ENCODE measurements at places on chromosomes 16 and 17.

DNA sequence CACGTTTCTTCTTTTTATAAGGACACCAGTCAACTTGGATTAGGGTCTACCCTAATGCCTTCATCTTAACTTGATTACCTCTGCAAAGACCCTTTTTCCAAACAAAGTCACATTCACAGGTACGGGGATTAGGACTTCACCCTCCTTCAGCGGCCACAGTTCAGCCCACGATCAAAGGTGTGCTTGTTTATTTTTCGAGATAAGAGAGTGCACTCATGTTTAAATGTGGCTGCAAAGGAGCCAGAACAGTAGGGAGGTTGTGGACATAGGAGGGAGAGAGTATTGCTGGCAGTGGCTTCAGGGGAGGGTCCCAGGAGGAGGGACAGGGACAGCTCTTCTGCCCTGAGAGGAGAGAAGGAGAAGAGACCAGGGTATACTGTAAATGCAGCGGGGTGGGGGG, 46.7 kb downstream of the MGAT5B start:
- DNase-seq = no peak

DNA sequence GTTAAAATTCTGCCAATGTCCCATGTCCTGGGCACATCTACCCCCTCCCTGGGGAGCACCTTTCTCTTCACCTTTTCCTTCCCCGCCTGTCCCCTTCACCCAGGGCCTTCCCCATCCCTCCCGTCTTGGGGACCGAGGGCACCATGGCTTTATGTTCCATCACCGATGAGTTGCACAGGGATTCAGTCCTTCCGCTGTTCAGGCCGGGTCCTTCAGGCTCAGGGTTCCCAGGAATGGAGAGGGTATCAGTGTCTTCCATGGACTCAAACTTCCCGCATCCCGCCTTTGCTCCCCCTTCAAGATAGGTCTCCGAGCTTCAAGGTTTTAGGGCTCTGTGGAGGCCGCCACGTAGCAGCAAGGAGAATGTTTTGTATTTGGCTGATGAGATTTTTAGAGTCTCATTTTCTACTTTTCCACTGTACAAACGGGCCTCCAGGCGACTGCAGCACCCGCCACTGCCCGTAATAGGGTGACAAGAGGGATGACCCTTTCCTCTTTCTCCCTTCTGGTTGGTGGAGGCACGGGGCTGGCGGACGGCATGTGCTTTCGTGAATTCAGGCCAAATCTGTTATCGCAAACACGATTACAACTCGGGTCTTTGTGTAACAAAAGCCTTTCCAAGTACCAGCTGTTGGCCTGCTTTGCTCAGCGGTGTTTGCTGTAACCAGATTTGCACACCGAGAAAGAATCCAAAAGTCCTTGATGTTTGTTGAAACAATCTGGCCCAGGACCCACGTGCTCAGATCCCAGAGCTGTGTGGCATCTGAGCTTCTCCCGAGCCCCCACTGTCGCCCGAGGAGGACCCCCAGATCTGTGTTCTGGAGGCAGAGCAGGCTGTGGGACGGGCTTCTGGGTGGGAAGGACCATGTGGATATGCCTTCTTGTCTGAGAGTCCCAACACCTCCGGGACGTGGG, 236.3 kb downstream of the SEC14L1 start:
- no peak for DNase-seq

DNA sequence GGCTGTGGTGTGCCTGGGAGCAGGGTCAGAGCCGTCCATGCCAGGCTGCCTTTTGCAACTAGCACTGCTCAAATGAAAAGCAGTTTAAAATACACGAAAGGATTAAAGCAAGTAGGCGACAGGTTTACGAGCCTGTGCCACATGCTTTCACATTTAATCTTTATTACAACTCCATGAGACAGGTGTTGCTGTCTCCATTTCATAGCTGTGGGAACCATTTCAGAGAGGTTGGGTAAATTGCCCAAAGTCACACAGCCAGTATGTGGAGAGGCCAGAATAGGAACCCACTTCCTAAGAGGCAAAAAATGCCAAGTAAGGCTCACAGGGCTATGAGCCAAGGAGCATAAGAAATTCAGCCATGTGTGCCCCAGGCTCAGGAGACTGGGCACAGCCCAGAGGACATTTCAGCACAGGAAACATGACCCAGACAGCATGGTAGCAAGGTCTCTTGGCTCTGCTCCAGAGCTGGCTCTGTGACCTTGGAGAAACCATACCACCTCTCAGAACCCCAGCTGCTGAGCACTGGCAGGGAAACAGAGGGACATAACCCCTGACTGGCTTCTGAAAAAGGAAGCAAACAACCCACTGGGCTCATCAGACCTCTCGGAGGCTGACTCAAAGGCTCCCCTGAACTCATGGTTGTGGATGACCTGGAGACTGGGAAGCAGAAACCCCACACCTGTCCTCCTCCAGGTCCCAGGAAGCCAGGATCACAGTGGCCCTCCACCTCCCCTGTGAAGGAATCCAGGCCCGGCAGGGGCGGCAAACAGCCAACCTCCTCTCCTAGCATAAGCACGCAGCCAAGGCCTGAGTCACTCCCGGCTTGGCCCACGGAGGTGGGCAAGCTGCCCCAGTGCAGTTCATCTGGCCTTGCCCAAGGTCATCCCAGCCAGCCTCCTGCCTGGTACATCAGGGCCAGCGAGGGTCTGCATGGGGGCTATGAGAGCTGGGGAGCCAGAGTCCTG, 40.3 kb upstream of the MRPS23 start:
- peak; percentile 71 for DNase-seq

- no peak for DNase-seq
Observed at GRCh38 chr16:1458977-1459341, 14.6 kb upstream of the CCDC154 start.

DNA sequence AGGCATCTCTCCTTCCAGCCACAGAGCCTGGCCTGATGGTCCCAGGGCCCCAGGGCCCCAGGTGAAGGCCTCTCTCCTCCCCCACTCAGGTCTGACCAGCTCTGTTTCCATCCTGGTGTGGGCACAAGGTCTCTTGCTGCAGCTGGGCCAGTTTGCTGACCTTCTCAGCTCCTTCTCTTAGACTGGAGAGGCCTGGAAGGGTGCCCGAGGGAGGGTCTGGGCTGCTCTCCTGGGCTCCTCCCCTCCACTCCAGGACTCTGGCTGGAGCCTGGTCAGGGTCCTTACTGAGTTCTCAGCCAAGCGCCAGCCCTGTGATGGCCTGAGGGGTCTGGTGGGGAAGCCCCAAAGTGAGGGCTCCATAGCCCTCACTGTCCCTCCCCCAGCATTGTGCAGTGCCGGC, 12.4 kb downstream of the SOCS3 start:
- DNase-seq = no peak

DNA sequence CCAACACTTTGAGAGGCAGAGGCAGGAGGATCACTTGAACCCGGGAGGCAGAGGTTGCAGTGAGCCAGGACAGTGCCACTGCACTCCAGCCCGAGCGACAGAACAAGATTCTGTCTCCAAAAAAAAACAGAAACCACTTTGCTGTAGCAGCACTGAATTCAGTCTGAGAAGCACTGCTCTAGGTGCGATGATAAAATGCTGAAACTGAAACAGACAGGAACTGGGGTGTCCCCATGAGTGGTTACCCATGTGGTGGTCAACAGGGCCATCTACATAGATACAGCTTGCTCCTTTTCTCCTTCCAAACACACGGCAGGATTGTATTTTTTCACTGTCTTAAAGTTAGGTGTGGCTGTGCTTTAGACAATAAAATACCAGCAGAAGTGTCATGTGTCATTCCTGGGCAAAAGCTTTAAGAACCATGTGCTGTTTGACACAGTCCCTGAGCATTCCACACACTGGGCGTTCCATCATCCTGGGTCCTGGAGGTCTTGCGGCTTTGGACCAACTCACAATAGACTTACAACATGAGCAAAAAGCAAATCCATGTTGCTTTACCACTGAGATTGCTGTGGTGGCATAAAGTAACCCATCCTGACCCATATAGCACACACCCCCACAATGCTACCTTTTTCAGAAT, 11.5 kb downstream of the GAS7 start:
- no peak for DNase-seq

GRCh38 chr17:48626245-48627117, at the start of gene HOXB9:
Gene HOXB9 (minus strand): TSS chr17:48626358. CDS start chr17:48626269, 89 bp downstream.
- DNase-seq = no peak

DNA sequence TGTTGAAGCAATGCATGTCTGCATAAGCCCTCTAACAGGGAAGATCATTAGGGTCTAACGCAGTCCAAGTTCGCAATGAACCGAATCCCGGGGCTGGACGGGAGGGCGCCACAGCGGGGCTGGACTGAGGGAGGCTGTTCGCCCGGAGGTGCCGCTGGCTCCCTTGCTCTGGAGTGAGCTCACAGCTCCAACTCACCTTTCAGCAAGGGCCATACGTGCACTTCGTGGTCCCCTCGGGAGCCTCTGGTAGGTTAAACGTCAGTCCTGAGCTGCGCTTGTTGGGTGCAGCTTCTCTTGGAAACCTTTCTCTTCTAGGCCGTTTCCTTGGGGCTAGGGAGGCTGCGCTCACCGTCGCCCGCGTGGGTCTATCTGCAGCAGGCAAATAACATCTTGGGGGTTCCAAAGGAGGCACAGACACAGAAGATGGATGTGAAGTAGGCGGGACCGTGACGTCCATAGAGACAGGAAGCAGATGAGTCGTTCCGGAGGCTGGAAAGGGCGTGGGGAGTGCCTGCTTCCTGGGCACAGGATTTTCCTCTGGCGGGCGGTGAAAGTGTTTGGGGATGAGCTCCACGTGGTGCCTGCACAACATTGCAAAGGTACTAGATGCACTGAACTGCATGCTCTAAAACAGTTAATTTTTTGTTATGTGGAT, 21.9 kb downstream of the ATP2C2 start:
- DNase-seq = no peak
